Fibroblast of pulmonary artery (primary cell): ENCODE measurements at places on chromosomes 16 and 17.

GRCh38 chr16:4884209-4884608, 36.9 kb downstream of the UBN1 start:
- no peak for DNase-seq

DNA sequence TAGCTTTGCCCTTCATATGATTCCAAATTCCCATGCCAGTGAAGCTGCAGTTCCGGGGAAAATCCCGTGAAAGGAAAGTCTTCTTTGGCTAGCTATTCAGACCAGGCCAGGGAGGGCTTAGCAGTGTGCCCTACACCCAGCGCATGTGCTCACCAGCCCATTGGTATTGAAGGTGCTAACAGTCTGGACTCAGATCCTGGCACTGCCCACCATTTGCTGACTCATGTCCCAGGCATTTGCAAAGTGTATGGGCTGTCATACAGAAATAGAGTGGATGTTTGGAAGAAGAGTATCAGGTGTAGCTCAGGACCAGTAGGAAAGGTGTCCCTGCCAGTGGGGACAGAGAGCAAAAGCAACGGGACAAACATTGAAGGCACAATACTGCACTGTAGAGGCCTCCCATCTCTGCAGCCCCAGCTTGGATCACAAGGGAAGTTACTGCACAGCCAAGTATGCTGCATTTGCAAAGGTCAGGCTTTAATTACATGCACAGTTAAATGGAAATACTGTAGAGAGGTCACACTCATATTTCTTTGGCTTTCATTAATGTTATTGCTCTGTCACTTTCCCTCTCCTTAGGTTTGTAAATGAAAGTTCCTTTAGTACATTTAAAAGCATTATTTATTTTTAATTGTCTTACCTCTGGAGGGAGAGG, 220.0 kb downstream of the IRX3 start:
- peak; percentile 8 for DNase-seq

- DNase-seq = no peak
Observed at GRCh38 chr16:35598696-35599332, 2139.4 kb downstream of the TP53TG3F start.

GRCh38 chr16:72198021-72198711, 26.2 kb upstream of the PMFBP1 start:
- DNase-seq = peak; percentile 93

DNA sequence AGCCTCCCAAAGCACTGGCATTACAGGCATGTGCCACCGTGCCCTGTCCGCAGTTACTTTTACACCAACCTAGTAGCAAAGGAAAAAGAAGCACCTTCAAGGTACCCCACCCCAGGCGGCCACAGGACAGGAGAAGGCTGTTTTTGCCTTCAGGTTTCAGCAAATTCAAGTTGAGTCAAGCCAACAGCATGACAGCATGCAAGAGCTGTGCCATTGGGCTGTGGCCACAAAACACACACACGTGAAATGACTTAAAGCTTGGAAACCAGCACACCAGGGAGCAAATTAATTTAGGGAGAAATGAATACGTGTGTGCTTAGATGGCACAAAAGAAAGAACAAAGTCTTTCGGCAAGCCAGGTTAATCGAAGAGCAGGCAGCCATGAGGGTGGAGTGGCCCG, 39.7 kb downstream of the ERCC4 start:
- no peak for DNase-seq

DNA sequence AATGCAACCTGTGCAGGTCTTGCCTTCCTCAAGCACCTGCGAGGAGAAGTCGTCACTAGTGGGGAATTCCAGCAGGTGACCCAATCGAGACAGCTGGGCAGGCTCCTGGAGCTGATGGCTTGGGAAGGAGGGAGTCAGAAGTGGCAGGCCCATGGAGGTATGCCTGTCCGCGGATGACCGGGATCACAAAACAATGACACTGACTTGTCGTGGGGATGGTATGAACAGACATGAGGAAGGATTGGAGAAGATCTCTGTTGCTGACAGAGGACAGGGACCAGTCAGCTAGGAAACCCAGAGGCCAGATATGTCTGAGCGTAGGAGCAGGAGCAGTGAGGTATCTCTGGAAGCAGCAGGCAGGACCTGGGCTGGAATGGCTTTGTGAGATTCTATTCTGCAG, 233.3 kb downstream of the SOX9 start:
- no peak for DNase-seq

GRCh38 chr16:75222271-75222783, 3.5 kb downstream of the CTRB1 start:
- DNase-seq = no peak

- no peak for DNase-seq
Observed at GRCh38 chr17:74407384-74407783, 24.5 kb upstream of the GPRC5C start.

DNA sequence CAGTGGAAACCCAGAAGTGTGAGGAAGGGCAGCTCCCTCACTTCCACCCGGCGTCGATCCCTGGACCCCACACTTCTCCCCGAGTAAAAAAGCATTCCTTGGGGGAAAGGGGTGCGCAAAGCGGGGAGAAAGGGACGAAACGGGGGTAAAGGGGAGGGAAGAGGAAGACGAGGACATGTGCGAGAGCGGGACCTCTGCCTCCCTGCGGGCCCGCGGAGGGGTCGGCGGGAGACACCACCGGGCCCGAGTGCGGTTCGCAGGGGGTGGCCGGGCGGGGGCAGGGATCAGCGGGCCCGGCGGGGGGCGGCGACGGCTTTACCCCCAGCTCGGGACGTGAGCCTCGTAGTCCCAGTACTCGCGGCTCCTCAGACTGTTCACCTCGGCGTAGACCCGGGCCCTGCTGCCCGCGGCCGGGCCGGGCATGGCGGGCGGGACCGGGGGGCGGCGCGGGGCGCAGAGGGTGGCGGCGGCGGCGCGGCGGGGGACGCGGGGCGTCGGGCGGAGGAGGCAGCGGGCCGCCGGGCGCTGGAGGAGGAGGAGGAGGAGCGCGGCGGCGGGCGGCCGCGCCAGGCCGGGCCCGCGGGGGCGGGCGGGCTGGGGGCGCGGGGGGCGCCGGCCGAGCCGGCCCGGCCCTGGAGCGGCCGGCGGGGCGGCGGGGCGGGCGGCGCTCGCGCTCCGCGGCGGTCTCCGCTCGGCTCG, 443 bp downstream of the CSNK2A2 start:
- no peak for DNase-seq

DNA sequence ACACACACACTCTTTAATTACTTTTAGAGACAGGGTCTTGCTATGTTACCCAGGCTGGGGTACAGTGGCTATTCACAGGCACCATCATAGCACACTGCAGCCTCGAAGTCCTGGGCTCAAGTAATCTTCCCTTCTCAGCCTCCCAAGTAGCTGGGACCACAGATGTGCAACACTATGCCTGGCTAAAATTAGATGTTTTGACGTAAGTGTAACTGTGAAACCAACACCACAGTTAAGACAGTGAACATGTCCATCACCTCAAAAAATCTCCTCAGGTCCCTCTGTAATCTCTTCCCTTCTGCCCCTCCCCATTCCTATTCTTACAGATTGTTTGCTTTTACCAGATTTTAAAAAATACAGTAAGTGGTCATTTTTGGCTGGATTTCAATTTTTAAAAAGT, 66.7 kb downstream of the RPGRIP1L start:
- no peak for DNase-seq

GRCh38 chr17:58533616-58534188, 19.3 kb upstream of the MTMR4 start:
- DNase-seq = no peak

GRCh38 chr17:45367216-45367615, 50.4 kb upstream of the MAP3K14 start:
- no peak for DNase-seq

GRCh38 chr16:89099905-89100304, 6.3 kb downstream of the ACSF3 start:
- no peak for DNase-seq

- peak; percentile 66 for DNase-seq
Observed at GRCh38 chr16:56950881-56951771, 10.6 kb upstream of the CETP start.

DNA sequence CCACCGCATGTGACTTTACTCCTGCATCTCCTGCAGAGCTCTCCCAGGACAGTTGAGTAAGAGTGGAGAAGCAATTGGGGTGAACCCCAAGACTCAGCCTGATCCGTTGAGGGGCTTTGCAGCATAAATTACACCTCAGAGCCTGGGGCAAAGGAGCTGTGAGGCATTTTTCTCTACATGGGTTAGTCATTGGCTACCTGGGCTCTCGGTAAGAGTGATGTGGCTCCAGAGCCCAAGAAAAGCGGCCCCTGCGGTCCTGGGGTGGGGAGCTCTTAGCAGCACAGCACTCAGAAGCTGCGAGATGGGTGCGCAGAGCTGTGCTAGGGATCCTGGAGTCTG, 40.4 kb upstream of the C16orf78 start:
- no peak for DNase-seq
